ENCODE measurements at places on chromosomes 16 and 17.

DNA sequence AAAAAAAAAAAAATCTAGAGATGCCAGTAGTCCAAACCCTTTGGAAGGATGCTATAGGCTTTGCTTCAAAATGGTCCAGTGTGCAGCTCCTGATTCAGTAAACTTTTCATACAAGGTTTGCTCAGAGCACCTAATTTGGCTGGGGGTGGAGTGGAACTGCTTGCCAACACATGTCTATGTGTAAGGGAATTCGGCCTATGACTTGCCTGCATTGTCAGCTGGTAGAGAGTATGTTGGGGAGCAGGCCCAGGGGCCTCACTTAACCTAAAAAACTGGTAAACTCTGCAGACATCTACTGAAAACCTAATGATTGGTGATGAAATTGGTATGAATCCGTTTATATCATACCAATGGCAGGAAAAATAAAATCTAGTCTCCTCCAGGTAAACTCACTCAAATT lies 1.5 kb upstream of the MFSD6L start:
- DNase-seq, result no peak

GRCh38 chr17:3039736-3040135 lies 23.7 kb downstream of the OR1D5 start:
- peak; percentile 7 for DNase-seq

GRCh38 chr16:30786115-30786935 lies 680 bp downstream of the ZNF629 start:
- no peak for DNase-seq

DNA sequence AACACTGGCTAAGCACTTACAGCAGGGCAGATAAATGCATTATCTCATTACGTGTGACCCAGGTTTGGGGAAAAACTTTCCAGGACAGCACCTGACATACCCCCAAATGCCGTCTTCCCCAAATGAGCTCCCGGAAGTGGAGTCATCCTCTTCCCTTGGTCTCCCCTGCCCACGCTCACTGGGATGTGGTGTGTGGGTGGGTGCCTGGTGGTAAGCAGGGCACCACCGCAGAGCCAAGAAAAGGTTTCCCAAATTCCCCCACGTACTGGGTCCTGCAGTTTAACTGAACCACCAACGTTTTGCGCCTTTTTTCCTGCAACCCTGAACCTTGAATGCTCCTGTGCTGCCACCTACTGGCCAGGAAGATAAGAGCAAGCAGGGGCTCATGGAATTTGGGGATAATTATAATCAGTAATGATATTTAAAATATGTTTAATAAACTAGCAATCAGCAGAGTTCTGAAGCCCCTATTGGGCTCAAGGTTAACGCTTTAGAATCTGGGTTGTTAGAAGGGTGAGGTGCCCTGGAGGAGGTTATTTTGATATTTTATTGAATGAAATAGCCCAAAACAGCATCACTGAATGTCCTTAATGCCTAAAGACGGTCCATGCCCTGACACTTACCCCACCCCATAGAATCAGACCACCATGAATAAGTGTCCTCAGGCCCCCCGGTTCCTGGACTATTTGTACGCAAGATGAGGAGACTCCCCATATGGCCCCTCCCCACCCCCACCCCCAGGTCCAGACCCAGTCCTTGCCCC lies 8.0 kb downstream of the SPPL2C start:
- DNase-seq, result peak; percentile 56

- no peak for DNase-seq
These were observed 628.5 kb downstream of the MAF start for GRCh38 chr16:78972006-78972405.

DNA sequence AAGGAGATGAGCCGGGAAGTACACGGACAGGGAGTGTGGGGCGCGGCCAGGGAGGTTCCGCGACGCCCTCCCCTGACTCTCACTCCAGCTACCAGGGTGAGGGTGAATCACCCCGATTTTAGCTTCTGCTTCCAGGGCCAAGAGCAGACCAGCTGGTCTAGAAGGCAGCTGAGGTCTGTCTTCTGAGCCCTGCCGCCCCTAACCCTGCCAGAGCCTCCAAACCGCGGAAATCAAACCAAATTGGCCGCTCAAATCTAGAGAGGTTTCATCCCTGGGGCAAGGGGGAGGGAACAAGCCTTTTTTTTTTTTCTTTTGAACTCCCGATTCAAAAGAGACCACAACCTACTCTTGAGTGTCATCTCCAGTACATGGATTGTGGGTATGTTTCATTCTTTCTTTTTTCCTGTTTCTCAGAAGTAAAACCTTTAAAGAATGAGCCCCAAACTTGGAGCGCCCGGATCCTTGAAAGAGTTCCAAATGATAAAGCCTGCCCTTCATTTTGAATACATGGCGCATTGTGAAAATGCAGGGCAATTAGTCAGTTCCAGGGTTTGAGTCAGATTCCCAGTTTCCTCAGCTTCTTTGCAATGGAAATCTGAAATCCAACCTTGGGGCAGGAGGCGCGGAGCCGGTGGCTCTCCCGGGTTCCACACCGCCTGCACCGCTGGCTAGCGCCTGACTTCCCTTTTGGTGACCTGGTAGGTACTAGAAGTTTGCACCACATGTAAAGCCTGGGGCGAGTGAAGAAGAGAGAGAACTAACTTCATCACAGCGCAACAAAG lies 16.5 kb upstream of the ZFHX3 start:
- no peak for DNase-seq

DNA sequence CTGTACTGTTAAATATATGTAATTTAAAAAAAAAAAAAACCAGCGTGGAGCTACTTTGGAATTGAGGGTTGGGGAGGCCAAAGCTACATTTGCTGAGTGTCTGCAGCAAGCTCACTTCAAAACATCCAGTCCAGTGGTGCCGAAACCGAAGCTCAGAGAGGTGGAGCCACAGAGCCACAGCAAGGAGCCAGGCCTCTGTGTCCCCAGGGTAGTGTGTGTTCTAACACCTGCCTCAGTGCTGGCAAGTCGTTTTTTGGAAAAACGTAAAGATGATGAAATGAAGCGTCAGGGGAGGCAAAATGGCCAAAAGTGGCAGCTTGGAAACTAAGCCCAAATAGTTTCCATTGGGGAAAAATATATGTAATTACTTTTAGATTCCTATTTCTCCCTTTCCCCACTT lies 36.1 kb upstream of the MRC2 start:
- no peak for DNase-seq

- no peak for DNase-seq
These were observed 34.3 kb downstream of the IL4R start for GRCh38 chr16:27347930-27348685.

GRCh38 chr16:4351880-4352279 lies 759 bp upstream of the PAM16 start:
- no peak for DNase-seq

- DNase-seq, result no peak
These were observed 3.7 kb upstream of the ATP1B2 start for GRCh38 chr17:7647018-7647417.

DNA sequence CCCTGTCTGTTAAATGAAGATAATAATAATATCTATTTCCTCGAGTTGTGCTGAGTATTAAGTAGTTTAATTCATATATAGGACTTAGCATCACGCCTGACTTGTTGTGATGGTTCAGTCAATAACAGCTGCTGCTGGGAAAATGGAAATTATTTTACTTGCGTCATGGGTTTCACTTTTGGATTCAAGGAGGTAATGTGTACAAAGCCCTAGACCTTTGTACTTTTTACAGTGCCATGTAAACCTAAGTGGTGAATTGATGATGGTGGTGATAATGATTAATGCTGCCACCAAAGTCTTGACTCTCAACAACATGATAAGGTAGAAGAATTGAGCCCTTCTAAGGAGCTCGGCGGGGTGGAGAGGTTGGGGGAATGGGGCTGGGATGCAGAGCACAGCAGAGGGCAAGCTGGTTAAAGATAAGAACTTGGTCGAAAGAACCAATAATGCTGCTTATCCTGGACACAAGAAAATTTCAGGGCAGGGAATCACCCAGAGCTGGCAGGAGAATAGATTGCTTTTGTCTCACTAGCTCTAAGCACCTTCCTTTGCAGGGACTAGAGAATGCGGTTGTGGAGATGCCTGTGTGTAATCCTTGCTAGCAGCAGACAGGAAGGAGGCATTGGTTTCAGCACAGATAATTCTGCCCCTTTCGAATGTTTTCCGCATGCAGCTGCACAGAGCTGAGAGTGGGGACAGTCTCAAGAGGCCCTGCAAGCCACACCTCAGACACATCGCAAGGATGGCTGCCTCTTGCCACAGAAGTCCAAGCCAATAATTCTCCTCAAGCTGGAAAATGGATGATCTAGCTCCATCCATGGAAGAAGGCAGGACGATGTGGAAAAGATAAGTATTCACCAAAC lies 187.1 kb downstream of the TMEM114 start:
- no peak for DNase-seq

- no peak for DNase-seq
These were observed 1.1 kb downstream of the PGAP6 start for GRCh38 chr16:380762-381011.

DNA sequence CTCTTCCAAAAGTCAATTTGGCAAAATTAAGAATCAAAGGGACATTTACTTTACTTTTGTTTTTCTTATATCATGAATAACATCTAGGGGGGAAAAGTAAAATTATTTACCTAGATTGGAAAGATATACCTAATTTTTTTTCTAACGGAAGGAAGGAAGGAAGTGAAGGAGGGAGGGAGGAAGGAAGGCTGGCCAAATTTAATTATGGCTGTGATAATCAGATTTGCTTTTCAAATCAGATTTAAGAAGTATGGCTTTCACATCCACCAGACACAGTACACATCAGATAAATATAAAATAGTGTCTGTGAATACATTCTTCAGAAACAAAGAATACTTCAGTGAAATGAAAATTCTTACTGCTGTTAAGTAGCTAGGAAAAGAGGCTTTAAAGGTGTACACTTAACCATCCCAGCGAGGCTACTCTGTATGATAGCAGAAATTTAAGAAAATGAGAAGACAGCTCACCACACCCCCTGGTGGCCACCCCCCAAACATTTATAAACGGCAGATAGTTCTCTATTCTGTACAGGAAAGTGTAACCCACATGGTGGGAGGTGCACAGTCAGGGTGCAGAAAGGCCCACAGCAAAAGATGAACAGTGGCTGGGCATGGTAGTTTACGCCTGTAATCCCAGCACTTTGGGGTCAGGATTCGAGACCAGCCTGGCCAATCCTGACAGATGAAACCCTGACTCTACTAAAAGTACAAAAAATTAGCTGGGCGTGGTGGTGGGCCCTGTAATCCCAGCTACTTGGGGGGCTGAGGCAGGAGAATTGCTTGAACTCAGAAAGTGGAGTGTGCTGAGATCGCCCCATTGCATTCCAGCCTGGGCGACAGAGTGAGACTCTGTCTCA lies 150.8 kb downstream of the SSH2 start:
- peak; percentile 83 for DNase-seq

GRCh38 chr17:75518201-75518600 lies 1.9 kb downstream of the TSEN54 start:
- peak; percentile 68 for DNase-seq

DNA sequence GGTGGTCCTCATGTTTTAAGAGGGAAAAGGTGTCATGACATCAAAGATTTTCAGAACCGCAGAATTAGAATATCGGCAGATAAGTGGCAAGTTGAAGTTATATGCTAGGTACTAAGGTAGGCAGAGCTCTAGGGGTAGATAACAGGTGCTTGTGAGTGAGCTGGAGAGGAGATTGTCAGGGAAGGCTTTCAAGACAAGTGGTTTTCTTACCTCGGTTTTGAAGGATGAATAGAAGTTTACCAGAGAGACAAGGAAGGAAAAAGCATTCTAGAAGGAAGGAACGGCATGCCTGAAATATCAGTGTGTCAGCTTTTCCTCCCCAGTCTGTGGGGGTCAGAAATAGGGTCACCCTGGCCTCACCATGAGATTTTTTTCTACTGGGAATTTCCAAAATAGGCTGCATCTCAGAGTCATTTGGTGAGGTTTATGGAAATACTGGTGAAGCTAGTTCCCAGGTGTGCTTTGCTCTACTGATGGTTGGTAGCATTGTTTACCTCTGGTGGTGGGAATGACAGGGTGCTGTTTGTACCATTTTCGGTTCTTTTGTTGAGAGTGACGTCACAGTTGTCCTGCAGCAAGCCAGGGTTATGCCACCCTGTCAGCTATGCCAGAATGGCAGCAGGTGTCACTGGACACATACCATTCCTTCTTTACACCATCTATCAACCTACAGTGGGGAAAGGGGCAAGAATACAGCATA lies 112.5 kb downstream of the MSI2 start:
- no peak for DNase-seq

DNA sequence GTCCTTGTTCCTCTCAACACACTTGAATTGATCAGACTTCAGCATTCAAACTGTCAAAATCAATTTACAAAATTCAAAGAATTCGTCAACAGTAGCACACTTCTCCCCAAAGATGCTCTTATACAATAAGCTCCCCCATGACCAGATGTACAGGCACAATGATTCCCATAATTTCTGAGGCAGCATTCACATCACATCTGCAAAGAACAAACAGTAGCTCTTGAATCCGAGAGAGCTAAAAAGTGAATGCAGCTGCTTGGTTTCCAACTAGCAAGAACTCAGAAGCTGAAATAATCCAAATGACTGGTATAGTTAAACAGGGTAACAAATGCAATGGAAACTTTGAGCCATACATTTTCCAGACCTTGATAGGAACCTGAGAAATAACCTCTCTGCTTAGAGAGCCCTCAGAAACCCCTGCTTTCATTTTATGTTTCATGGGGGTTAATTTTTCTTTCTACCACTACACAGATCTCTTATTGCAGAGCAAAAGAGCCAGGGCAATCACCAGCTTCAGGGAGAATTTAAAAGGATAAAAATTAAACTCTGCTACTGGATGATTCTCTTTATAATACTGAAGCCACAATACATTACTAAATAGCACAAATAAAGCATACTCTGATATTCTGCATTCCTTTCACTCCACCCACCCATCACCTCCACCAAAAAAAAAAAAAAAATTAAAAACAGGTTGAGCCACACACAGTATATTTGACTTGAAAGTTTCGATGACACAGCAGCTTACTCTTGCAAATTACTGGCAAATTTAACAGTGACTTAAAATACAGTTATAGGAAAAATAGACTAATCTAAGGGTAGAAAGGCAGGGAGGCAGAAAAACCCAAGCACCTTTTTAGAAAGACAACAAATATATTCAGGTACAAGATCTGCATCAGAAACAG lies 23.1 kb upstream of the TMEM97 start:
- no peak for DNase-seq

- DNase-seq, result no peak
These were observed 1021.4 kb downstream of the CDH8 start for GRCh38 chr16:61014869-61015268.

DNA sequence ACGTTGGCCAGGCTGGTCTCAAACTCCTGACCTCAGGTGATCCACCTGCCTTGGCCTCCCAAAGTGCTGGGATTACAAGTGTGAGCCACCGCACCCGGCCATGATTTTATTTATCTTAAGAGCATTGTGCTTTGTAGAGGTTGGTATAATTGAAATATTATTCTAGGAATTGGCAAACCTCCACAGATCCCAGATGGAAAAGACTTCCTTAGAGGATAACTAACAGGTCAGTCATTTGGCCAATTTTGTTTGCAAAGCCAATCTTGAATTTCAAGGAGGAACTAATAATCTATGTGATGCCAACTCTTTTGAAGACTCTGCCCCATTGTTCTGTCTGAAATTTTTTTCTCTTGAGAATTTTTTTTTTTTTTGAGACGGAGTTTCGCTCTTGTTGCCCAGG lies 46.7 kb upstream of the SLC5A10 start:
- no peak for DNase-seq

Measured in CD4-positive, alpha-beta T cell treated with Interleukin-12 subunit alpha and Interleukin-12 subunit beta, for 1 hour (primary cell).